Stimulated activated CD8-positive, alpha-beta memory T cell treated with anti-CD3 and anti-CD28 coated beads, Interleukin-7, amount 100 ng/mL, for 24 hours (primary cell): ENCODE measurements at places on chromosomes 5 and 9.

DNA sequence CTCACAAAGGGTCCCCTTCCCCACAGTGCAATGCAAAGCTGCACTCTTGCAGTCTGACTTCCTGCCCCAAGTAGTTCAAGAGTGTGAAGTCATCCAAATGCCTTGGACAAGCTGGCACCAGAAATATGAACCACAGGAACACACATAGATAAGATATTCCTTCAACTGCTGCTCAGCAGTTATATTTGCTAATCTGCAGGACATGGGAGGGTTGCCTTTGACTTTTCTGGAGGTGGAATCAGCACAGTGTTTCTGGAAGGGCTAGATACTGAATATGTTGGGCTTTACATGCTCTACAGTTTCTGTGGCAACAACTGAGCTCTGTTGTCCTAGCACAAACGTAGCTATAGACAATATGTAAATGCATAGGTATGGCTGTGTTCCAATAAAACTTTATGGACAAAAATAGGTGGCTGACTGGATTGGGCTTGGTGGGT is 96.7 kb upstream of the PCA3 start:
- DNase-seq = no peak

- no peak for DNase-seq
These were observed 32.5 kb upstream of the FAM174A start for GRCh38 chr5:100502684-100503083.

DNA sequence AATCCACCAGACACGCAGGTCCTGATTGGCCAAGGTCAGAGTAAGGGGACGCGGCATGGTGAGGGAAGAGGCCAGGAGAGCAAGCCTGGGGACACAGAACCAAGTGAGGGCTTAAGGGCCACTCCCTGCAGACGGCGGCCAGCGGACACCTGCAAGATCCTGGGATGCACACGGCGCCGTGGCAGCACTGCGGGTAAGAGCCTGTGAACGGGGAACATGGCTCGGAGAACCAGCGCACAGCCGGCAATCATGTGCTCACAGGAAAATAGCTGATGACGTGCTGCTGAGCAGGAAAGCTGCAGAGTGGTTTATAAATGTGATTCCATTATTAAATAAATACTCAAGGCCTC is 27.0 kb upstream of the NSMF start:
- DNase-seq = no peak

- DNase-seq = no peak
These were observed 10.5 kb downstream of the CSF1R start for GRCh38 chr5:150075806-150076205.

DNA sequence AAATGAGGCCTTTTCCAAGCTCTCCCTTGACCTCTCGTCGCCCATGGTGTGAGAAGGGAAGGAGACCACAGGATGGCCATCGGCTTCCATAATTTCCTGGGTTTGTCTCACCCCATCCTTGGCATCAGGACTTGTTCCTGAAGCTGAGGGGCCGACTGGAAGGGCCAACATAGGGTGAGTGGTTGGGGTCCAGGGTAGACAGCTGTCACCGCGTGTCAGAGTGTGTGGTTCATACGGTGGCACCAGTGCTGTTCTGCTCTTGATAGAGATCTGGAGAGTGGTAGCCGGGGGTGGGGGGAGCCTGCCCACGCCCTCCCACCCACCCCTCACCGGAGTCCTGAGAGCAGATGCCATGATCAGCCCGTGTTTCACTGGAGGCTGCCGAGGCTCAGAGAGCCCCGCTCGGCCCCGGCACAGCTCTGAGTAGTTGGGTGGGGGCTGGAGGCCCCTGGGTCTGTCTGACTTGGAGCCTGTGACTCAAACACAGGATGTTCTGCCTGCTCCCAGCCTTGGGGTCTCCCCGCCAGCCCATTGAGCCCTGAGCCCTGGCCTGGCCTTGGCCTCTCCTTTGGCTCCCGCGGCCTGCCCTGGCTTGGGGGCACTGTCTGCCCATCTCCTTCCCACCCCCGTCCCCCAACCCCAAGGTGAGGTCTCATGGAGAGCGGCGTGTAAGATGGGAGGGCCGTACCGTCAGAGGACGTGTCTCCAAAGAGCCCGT is 53.1 kb upstream of the IER5L start:
- no peak for DNase-seq

- no peak for DNase-seq
These were observed 6.8 kb upstream of the NEURL1B start for GRCh38 chr5:172634106-172634899.
